ENCODE measurements at places on chromosomes 5 and 9.

GRCh38 chr9:93193388-93194220, 9.7 kb downstream of the WNK2 start:
- no peak for DNase-seq

DNA sequence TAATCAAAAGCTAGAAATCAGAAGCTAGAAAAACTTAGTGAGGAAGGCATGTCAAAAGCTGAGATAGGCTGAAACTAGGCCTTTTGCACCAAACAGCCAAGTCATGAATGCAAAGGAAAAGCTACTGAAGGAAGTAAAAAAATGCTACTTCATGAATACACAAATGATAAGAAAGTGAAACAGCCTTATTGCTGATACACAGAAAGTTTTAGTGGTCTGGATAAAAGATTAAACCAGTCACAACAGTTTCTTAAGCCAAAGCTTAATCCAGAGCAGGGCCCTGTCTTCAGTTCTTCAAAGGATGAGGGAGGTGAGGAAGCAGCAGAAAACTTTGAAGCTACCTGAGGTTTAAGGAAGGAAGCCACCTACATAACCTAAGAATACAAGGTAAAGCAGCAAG, 102.5 kb upstream of the SH3GL2 start:
- DNase-seq = no peak

- DNase-seq = no peak
Observed at GRCh38 chr5:109164001-109164400, 245.8 kb downstream of the PJA2 start.

DNA sequence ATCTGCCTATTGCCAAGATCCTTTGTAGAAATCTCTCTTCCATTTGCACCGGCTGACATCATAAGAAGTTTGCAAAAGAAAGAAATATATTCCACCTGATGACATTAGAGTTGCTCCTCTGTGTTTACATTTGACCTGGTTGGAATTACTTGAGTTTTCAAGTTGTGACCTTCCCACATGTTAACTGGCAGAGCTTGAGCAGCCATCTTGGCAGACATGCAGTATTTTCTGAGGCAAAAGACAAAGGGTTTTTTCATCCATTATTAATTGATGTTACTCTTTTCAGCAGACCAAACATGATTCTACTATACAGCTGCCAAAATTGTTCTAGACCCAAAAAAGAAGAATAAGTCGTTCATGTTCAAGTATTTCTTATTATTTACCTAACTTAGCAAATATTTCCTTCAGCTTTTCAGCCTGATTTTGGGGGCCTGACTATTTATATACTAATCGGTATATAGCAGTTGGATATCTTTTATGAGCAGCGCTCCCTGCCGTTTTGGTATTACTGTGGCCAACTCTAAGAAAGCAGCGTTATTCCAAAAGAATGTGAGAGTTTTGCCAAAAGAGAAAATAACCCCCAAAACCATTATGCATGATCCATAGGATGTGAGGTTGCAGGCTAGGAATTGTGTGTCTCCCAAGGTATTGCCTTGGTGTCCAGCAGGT, 212.9 kb downstream of the PBX3 start:
- DNase-seq = no peak

- no peak for DNase-seq
Observed at GRCh38 chr5:138950421-138951031, 75.4 kb upstream of the LRRTM2 start.

GRCh38 chr5:54329731-54330709, 19.6 kb upstream of the ARL15 start:
- DNase-seq = no peak

DNA sequence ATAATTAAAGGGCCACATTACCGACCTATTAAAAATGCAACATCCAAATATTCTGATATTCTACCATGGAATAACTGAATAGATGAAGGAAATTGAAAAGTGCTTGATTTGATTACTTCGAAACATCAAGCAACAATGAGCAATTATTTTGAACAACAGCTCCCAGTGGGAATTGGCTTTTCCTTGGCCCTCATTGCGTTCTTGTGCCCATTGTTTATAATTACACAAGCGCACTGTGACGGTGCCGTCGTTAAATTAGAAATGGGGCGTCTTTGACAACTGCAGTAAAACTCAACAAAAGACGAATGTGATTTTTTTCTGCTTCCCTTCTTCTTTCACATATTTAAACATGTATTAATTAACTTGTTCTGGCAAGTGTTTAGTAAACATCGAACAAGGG, 61.6 kb downstream of the CDH6 start:
- DNase-seq = no peak

All from naive thymus-derived CD8-positive, alpha-beta T cell (primary cell).